ENCODE measurements at places on chromosomes 16 and 17.

- H3K27ac ChIP-seq: no peak overlapping the region
- no peak overlapping the region for H3K4me3 ChIP-seq
- no peaks in the 10 kb centered on the region for H3K4me1 ChIP-seq
- H3K36me3 ChIP-seq: no peaks in the 10 kb centered on the region
- peaks cover 38% of the 10 kb centered on the region for H3K27me3 ChIP-seq
- no peak for DNase-seq
Measured at GRCh38 chr17:35293151-35293847, 50.4 kb downstream of the SLFN5 start.

DNA sequence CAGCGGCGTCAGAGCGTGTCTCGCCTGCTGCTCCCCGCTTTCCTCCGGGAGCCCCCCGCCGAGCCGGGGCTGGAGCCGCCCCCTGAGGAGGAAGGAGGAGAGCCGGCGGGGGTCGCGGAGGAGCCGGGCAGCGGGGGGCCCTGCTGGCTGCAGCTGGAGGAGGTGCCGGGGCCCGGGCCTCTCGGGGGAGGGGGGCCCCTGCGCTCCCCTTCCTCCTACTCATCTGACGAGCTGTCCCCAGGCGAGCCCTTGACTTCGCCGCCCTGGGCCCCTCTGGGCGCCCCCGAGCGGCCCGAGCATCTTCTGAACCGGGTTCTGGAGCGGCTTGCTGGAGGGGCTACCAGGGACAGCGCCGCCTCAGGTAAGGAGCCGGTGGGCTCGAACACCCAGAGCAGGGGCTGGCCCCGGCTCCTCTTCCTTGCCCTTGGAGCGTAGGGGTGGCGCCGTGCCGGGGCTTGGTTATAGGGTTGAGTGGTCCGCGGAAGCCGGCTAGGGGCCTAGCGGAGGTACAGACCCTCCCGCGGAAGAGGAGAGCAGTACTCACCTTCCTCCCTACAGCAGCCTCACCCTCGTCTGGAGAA lies 841 bp downstream of the RAPGEFL1 start:
- peak; percentile 50 for DNase-seq
- H3K36me3 ChIP-seq: peaks cover 33% of the 10 kb centered on the region
- no peak overlapping the region for H3K27ac ChIP-seq
- peaks cover 38% of the 10 kb centered on the region for H3K4me1 ChIP-seq
- H3K27me3 ChIP-seq: peaks cover 4% of the 10 kb centered on the region

- no peaks in the 10 kb centered on the region for H3K36me3 ChIP-seq
- peaks cover 9% of the 10 kb centered on the region for H3K27me3 ChIP-seq
Measured at GRCh38 chr17:10055262-10055975, 143.0 kb downstream of the GAS7 start.

- peaks cover 73% of the 10 kb centered on the region for H3K36me3 ChIP-seq
- no peaks in the 10 kb centered on the region for H3K27me3 ChIP-seq
- peak overlapping the region; percentile 40 for H3K27ac ChIP-seq
- H3K4me3 ChIP-seq: no peak overlapping the region
Measured at GRCh38 chr16:69451166-69451565, 26.7 kb downstream of the CYB5B start.

- DNase-seq: no peak
- no peak overlapping the region for H3K27ac ChIP-seq
- peaks cover 5% of the 10 kb centered on the region for H3K27me3 ChIP-seq
- H3K4me1 ChIP-seq: peaks cover 18% of the 10 kb centered on the region
- no peaks in the 10 kb centered on the region for H3K36me3 ChIP-seq
Measured at GRCh38 chr16:11409398-11409797, 64.1 kb downstream of the RMI2 start.

- no peaks in the 10 kb centered on the region for H3K36me3 ChIP-seq
- no peak overlapping the region for H3K27ac ChIP-seq
- no peak overlapping the region for H3K4me3 ChIP-seq
- no peak for DNase-seq
Measured at GRCh38 chr17:45677770-45678169, 106.3 kb upstream of the CRHR1 start.

- peaks cover 88% of the 10 kb centered on the region for H3K4me1 ChIP-seq
- no peaks in the 10 kb centered on the region for H3K27me3 ChIP-seq
- peak overlapping the region; percentile 43 for H3K27ac ChIP-seq
- no peak for DNase-seq
Measured at GRCh38 chr17:57924677-57925076, 30.5 kb downstream of the CUEDC1 start.

DNA sequence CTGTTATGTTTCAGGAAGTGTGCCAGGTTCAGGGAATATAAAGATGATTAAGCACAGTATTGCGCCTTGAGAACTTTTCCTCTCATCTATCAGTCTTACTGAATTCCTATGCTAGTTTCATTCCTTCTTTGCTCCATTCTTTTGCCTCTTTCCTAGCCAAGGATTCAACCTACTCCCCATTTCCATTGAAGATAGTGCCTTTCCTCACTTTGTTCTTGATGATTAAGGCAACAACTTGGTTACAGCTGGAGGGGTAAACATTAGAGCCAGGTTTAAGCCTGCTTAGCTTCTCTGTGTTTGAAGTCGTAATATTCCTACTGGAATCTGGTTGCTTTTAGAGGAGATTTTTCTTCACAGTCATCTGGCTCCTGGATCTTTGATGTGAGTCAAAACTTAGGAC lies 75.1 kb downstream of the NQO1 start:
- H3K4me1 ChIP-seq: peaks cover 6% of the 10 kb centered on the region
- no peak overlapping the region for H3K4me3 ChIP-seq
- peak overlapping the region; percentile 37 for H3K27ac ChIP-seq
- H3K27me3 ChIP-seq: no peaks in the 10 kb centered on the region
- H3K36me3 ChIP-seq: peaks cover 52% of the 10 kb centered on the region

- no peak for DNase-seq
- no peak overlapping the region for H3K4me3 ChIP-seq
- no peak overlapping the region for H3K27ac ChIP-seq
- H3K27me3 ChIP-seq: peaks cover 19% of the 10 kb centered on the region
Measured at GRCh38 chr17:76120658-76121008, 17.0 kb upstream of the EXOC7 start.

DNA sequence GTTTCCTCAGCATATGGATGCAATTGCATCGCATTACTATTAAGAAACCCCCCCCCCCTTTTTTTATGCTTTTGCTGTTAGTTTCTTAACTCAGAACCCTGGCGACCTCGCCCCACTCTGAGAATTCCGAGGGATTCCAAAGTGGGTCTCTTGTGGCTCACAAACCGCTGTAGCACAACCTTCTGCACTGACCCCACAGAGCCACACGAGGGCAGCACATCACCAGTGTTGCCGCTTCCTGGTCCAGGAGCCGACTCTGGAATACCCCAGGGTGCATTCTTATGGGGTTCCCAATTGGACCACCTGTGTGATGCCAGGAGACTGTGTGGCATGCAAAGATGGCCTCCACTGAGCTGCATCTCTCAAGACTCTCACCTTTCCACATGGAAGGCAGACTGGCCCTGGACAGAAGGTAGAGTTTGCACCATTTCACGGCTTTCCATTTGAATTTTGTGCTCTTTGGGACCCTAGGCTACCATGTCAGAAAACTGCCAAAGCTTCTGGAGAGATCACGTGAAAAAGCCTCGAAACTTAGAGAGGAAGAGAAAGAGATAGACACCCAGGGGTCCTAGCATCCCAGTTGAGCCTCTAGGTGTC lies 432.7 kb upstream of the ASIC2 start:
- peak; percentile 74 for DNase-seq
- no peak overlapping the region for H3K27ac ChIP-seq
- H3K27me3 ChIP-seq: peaks cover 56% of the 10 kb centered on the region
- H3K36me3 ChIP-seq: no peaks in the 10 kb centered on the region
- no peak overlapping the region for H3K4me3 ChIP-seq

GRCh38 chr16:22370038-22370820 lies 4.2 kb downstream of the CDR2 start:
- peaks cover 28% of the 10 kb centered on the region for H3K4me1 ChIP-seq
- no peak overlapping the region for H3K27ac ChIP-seq
- no peak overlapping the region for H3K4me3 ChIP-seq
- peaks cover 8% of the 10 kb centered on the region for H3K36me3 ChIP-seq
- no peak for DNase-seq
- peaks cover 16% of the 10 kb centered on the region for H3K27me3 ChIP-seq

- H3K27me3 ChIP-seq: no peaks in the 10 kb centered on the region
- H3K27ac ChIP-seq: no peak overlapping the region
- H3K4me1 ChIP-seq: peaks cover 13% of the 10 kb centered on the region
- DNase-seq: no peak
- H3K4me3 ChIP-seq: no peak overlapping the region
Measured at GRCh38 chr16:81520151-81520470, 75.5 kb downstream of the CMIP start.

DNA sequence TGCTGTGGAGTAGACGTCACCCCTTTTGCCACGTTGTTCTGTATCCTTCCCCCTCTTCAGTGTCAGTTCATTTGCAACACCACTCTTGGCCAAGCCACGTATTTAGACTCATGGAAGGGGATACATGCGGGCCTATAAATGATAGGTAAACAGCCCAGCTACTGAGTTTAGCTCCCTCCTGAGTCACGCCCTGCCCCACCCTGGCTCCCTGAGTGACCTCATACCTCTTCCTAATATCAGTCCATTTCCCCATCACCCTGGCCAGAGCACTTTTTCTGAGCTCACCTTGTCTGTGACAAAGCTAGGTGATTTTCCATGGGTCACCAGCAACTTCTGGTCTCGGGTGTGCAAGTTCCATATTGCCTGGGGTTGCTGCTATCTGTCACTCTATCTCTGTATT lies 147.2 kb upstream of the MAF start:
- DNase-seq: no peak
- peaks cover 10% of the 10 kb centered on the region for H3K36me3 ChIP-seq
- H3K4me3 ChIP-seq: no peak overlapping the region
- no peaks in the 10 kb centered on the region for H3K4me1 ChIP-seq

- peak overlapping the region; percentile 93 for H3K27ac ChIP-seq
- DNase-seq: no peak
- peaks cover 2% of the 10 kb centered on the region for H3K27me3 ChIP-seq
Measured at GRCh38 chr16:11510178-11510973, 76.3 kb downstream of the LITAF start.

DNA sequence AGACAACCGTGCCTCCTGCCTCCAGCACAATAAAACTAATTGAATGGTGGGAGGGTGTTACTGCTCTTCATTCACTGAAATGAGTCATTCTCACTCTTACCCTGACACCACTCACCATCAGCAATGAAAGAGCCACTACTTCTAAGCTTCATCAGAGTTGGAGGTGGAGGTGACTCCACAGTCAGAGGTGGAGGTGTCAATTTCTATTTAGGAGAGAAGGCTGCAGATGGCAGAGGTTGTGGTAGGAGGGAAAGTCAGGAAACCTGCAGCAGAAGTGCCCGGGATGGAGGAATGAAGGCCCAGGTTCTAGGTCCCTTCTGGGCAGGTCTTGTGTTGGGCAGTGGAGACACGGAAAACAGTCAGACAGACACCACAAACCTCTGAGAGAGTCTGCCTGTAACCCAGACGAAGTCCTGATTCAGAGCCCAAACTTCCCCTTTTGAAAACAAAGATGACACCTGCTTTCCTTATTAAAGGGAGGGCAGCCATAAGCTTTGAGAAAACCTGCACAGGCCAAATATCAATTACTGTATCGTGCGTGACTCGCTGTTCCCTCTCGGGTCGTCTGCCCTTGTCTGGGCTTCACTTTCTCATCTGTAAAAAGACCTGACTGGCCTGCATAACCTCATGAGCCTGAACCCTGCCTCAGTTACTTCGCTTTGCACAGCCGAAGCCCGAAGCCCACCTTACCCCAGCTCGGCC lies 668 bp downstream of the ATPAF2 start:
- peaks cover 53% of the 10 kb centered on the region for H3K4me1 ChIP-seq
- peak overlapping the region; percentile 22 for H3K27ac ChIP-seq
- DNase-seq: no peak
- H3K27me3 ChIP-seq: peaks cover 6% of the 10 kb centered on the region
- H3K36me3 ChIP-seq: no peaks in the 10 kb centered on the region
- peak overlapping the region; percentile 99 for H3K4me3 ChIP-seq

DNA sequence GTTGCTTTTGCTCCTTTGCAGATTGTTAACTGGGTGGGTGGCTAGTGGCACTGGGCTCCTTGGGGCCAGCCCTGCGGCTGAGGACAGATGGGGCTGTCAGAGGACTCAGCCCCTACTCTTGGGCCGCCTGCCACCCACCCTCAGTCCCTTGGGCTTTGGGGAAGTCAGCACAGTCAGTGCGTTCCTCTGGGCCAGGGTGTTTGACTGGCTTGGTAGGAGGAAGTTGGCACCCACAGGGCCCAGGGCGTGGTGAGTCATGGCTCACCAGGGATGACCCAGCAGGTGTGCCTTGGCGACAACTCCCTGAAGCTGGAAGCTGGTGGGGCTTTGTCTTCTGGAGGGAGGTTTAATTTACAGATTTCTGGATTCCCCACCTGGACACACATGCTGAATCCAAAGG lies 32.4 kb downstream of the HAPSTR1 start:
- no peak overlapping the region for H3K4me3 ChIP-seq
- H3K27ac ChIP-seq: no peak overlapping the region
- DNase-seq: no peak
- no peaks in the 10 kb centered on the region for H3K27me3 ChIP-seq

DNA sequence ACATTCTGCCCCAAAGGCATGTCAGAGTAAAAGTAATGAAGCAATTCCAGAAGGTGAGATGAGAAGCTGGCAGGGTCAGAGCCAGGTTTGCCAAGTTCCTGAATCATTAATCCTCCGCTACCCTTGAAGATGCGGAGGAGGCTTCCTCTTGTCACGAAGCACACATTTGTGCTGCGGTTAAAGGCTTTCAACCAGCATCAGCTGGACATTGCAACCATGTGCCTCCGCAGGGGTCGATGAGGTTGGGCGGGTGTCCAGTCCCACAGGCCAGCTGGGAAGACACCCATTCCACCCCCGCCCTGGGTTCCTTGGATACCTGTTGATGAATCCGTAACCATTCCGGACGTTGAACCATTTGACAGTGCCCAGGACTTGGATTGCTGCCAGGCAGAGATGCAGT lies 1.3 kb downstream of the YBX2 start:
- H3K27ac ChIP-seq: no peak overlapping the region
- peak overlapping the region; percentile 64 for H3K4me3 ChIP-seq
- DNase-seq: no peak
- no peaks in the 10 kb centered on the region for H3K36me3 ChIP-seq

All from nephron progenitor cell (in vitro differentiated cells).